ENCODE measurements at places on chromosomes 5 and 9.

GRCh38 chr9:109063760-109064159 is 50.5 kb upstream of the CTNNAL1 start:
- DNase-seq: peak; percentile 20

- no peak for DNase-seq
These were observed 144.6 kb downstream of the CMYA5 start for GRCh38 chr5:79834098-79834753.

GRCh38 chr9:106930477-106930876 is 67.5 kb downstream of the ZNF462 start:
- DNase-seq: no peak

- peak; percentile 55 for DNase-seq
These were observed 32.9 kb downstream of the TRPC7 start for GRCh38 chr5:136332223-136333015.

DNA sequence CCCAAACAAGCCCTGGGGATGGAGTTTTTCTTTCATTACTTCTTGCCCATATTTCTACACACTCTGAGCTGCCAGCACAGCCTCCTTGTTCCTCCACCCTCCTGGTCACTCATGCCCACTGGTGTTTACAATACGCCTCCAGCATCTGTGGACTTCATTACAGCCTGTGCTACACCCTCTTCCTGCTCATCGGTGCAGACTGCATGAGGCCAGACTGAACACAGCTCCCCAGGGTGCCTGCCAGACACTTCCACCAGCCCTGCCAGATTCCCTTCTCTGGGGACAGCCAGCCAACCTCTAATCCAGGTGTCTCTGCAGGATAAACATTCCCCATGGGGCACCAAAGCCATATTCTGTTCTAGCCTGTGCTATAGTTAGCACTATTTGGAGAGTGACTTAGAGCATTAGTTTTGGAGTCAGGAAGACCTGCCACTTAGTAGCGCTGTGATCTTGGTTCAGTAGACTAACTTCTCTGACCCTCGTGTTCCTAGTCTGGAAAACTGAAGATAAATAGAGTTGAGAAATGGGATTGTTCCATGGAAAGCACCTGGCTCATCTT is 163.8 kb upstream of the KLF4 start:
- DNase-seq: no peak

DNA sequence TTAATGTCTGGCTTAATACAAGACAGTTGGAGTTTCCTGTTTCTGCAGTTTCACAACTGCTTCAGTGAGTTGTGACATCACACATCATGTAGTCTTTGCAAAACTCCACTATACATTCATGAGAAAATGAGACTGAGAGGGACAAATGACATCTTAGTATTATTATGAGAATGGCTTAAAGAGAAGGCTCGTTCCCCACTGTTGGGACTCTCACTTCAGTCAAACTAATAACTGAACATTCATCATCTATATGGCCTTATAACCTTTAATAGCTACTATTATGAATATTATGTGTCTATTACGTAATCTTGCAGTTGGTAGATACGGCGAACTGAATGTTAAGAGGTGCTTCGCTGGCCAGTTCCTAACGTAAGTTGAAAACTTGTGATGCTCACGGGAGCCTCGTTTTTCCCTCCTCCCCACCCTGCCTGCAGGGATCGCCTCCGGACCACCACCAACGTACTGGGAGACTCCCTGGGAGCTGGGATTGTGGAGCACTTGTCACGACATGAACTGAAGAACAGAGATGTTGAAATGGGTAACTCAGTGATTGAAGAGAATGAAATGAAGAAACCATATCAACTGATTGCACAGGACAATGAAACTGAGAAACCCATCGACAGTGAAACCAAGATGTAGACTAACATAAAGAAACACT is 79.4 kb downstream of the SLC1A3 start:
- DNase-seq: peak; percentile 93

GRCh38 chr9:34664281-34665066 is 2.0 kb upstream of the CCL27 start:
- DNase-seq: peak; percentile 78

- no peak for DNase-seq
These were observed 306.4 kb downstream of the SLCO4C1 start for GRCh38 chr5:101989659-101990058.

GRCh38 chr9:137626464-137626863 is 7.7 kb downstream of the EHMT1 start:
- DNase-seq: peak; percentile 39

DNA sequence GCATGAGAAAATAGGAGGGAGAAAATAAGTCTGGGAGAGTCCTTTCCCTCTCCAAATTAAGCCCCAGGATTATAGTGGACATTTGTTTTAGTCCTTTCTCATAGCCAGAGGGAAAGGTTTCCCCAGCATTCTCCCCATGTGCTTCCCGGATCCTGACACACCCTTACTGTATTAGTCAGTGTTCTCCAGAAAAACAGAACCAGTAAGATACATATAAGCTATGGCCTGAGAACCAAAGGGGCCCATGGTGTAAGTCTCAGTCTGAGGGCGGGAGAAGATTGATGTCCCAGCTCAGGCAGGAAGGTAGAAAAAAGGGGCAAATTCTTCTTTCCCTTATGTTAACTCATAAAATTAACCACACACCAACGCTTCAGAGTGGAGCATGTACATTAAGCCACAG is 25.6 kb upstream of the SPATA31D4 start:
- no peak for DNase-seq

GRCh38 chr9:18473652-18474279 is at the start of gene ADAMTSL1:
Gene ADAMTSL1, plus strand, starts transcription at chr9:18474153. Its CDS starts 80 bp downstream, at chr9:18474233.
- DNase-seq: no peak

DNA sequence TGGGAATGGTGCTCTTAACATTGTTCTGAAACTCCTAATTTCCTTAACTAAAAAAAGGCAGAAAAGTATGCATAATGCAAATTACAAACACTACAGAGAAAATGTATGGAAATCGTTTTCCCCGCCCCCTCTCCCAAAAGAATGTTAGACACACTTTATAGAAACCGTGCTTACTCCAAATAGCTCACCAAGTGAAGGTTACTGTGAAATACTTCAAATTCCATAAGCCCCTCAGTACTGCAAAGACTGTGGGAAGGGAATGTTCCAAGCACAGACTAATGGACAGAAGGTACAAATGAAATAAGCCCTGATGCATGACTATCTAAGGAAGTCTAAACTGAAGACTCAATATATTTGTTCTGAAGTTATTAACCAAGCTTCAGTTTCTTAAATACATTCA is 12.5 kb downstream of the MAPKAP1 start:
- DNase-seq: no peak

- no peak for DNase-seq
These were observed 6.2 kb downstream of the REEP5 start for GRCh38 chr5:112915831-112916230.

GRCh38 chr5:41156739-41157138 is 56.6 kb downstream of the C6 start:
- no peak for DNase-seq
